GM23248 (cell line): ENCODE measurements at places on chromosomes 7 and 10. TPM values are rescaled to one million over a fixed set of nuclear protein-coding genes. Genes with fewer than 3 reads are reported as not detected.

DNA sequence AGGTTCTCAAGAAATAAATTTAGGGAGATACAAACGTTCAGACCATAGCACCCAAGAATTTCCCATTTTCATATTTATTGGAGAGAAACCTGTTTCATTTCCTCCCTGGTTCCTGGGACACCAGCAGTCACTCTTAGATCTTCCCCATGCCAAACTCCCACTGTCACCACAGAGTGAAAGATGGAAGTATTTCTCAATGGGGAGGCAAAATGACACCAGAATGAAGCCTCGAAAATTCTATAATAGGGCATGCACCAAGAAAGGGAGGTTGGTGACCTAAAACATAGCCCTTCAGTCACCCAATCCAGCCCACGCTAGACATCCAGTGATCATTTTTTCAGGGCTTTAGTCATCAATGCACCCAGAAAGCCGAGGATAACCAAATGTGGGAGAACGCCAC, 148.1 kb upstream of the PLXDC2 start:
- no peak for DNase-seq

GRCh38 chr7:41244246-41244645, 458.6 kb downstream of the INHBA start:
- peak; percentile 13 for DNase-seq

- no peak for DNase-seq
Observed at GRCh38 chr10:118562851-118563250, 32.6 kb downstream of the PRLHR start.

DNA sequence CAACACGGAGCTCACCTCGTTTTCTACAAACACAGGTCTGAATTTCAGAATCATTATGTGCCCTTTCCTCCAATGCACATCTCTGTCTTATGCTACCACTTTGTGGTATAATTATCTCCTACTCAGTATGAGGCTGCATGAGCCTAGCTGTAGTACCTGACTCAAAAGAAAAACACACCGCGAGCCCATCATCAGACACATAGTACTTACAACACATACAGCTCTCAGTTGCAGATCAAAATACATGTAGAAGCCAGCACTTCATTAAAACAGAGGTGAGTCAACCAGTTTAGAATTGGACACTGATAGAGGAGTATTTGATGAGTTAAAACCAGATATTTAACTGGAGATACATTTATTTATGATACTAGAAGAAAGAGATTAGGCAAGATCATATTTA, 1.4 kb upstream of the RTKN2 start:
- no peak for DNase-seq

DNA sequence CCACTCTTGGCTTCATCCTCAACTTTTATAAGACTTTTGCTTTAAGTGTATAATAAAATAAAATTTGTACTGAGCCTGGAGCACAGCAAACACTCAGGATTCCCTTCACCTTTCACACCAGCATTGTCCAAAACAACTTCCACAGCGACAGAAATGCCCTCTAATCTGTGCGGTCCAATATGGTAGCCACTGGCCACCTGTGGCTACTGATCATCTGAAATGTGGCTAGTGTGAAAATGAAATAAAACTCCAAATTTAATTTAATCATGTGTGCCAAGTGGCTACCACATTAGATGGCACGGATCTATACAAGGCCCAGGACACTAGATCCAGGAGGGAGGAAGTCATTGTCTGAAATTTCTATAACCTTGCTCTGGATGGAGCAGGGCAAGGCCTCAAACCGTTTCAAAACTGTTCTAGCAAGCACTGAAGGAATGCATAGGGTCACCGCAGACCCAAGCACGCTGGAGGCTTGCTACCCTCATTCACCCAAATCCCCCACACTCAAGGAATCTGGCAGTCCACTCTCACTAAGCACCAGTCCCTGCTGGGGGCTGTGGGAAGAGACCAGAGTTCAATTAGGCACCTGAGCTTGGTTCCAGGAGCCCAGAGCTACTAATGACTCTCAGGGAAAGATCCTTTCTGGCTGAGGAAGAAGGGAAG, 6.3 kb upstream of the MYO1G start:
- DNase-seq = no peak

DNA sequence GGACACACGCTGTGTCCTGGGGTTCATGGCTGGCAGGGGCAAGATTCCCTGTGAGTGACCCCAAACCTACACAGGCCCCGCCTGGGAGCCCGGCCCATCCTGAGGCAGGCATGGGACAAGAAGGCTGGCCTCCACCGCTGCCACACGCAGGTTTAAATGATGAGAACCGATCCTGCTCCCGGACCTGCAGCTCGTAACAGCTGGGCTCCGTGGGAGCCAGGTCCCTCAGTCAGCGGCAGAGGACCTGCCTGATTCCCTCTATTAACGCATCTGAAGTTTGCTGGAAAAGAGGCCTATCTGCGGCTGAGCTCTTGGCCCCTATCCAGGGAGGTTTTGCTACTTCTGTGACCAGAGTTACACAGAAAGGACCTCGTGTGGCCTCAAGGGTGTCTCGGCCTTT, 112.3 kb downstream of the VIPR2 start:
- DNase-seq = no peak

Gene ACSM6
- not detected in 2 replicates for total RNA-seq

Gene CLCN1
- total RNA-seq = not detected in 2 replicates

DNA sequence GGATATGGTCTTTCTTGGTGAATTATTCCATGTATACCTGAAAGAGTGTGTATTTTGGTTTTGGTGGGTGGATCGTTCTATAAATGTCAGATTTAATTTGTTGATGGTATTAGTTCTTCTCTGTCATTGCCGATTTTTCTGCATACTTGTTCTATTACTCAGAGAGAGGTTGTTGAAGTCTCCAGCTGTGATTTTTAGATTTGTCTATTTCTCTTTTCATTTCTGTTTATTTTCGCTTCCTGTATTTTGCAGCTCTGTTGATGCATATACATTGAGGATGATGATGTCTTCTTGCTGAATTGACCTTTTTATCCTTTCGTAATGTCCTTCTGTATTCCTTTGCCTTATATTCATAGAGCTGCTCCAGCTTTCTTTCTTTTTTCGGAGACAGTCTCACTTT, 12.1 kb upstream of the BHLHA15 start:
- no peak for DNase-seq

GRCh38 chr10:89134963-89135362, 72.2 kb downstream of the CH25H start:
- DNase-seq = no peak

GRCh38 chr7:3386423-3387190, 85.6 kb downstream of the SDK1 start:
- no peak for DNase-seq

GRCh38 chr10:11042357-11042756, 24.7 kb downstream of the CELF2 start:
- peak; percentile 33 for DNase-seq

GRCh38 chr7:34760271-34760670, 102.3 kb downstream of the NPSR1 start:
- DNase-seq = no peak

GRCh38 chr10:95303535-95303934, 12.7 kb upstream of the PDLIM1 start:
- no peak for DNase-seq

Gene STEAP4
- not detected in 2 replicates for total RNA-seq

DNA sequence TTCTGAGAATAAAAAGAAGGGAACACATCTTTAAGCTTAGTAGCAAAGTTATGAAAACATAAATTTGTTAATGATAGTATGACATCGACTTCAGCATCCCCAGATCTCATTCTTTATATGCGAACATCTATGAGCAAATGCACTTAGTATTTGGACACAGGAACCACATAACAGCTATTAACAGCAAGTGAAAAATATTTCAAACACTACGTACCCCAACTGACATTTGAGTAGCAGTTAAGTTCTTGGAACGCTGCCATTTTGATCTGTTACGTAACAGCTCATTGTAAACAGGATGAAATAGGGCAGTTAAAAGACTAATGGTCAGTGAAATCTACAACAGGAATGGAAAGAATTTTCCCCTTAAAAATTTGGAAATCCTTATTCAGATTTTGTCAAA, 428.9 kb downstream of the TNS3 start:
- DNase-seq = peak; percentile 76

GRCh38 chr7:113804475-113805095, 114.2 kb downstream of the PPP1R3A start:
- DNase-seq = peak; percentile 22

DNA sequence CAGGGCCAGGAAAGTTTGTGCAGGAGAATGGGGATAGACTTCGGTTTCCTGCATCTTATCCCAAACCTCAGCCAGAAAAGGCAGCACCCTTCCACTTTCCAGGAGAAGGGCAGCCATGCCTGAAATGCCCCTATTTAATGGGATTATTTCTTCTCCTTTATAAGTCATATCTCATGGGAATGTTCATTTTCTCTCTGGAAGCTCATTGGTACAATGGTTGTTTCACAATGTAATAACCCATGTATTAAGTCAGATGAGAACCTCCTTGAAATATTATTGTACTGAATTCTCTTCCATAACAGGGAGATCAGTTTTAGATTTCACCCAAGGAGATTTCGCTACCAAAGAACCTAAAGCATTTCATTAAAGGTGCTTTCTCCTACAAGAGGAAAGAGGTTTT, 457.5 kb downstream of the KCNMA1 start:
- peak; percentile 42 for DNase-seq

- DNase-seq = no peak
Observed at GRCh38 chr10:13681960-13682359, 95.2 kb downstream of the PRPF18 start.

DNA sequence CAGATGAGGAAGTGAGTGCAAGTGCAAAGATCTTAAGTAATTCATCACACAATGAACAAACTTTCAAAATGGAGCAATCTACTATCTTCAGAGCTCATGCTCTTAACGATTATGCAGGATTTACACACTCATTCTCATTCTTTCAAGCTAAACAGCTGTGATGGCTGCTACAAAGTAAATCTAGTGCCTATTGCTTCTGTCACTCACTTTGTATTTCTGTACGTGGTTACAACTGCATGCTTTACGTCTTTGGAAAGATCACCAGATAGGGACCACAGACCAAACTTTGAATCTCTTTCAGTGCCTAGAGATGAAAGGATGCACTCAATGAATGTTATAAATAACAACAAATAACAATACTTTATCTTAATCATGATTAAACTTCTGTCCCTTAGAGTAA, 194.6 kb downstream of the MAGI2 start:
- no peak for DNase-seq

DNA sequence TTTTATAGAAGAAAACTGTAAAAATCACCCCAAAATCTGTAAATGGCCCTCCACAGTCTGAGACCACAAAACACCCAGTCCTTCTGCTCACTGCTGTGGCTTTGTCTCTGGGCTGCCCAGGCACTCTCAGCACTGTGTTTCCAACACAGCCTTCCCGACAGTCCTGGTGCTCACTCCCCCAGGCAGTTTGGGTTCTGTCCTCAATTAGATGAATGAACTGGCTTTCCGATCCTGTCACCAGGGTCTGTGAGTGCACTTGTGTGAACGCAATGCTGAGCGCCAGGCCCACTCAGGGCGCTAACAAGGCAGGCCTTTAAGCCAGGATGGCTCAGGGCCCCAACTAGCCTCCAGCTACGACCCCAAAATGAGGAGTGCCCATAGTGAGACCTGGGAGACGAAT, 3.3 kb downstream of the MAD1L1 start:
- DNase-seq = no peak

Gene INSIG1
- 40.3 and 45.3 TPM in 2 replicates for total RNA-seq

- DNase-seq = peak; percentile 65
Observed at GRCh38 chr7:48182718-48183369, 11.6 kb downstream of the ABCA13 start.

- no peak for DNase-seq
Observed at GRCh38 chr7:95547361-95548348, 48.7 kb downstream of the PDK4 start.

DNA sequence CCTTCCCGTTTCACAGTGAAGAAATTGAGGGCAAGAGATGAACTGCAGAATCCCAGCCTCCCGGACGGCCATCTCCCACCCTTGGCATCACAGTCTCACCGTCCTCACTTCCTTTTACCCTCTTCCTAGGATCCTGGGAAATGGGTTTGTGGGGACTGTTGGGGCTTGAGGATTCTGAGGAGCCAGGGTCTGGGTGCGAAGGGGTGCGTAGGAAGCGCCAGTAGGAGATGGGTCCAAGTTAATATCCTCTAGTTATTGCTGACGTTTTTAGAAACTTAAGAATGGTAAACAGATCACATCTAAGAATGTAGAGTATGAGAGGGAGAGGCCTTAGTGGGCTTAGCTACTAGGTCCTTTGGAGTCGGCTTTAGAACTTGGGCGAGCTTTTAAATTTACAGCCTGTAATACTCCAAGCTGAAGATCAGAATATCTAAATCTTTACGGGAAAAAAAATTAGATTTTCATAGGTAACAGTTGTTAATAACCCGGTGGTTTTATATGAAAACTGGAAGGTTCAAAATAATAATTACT, 696 bp downstream of the MALSU1 start:
- peak; percentile 63 for DNase-seq

DNA sequence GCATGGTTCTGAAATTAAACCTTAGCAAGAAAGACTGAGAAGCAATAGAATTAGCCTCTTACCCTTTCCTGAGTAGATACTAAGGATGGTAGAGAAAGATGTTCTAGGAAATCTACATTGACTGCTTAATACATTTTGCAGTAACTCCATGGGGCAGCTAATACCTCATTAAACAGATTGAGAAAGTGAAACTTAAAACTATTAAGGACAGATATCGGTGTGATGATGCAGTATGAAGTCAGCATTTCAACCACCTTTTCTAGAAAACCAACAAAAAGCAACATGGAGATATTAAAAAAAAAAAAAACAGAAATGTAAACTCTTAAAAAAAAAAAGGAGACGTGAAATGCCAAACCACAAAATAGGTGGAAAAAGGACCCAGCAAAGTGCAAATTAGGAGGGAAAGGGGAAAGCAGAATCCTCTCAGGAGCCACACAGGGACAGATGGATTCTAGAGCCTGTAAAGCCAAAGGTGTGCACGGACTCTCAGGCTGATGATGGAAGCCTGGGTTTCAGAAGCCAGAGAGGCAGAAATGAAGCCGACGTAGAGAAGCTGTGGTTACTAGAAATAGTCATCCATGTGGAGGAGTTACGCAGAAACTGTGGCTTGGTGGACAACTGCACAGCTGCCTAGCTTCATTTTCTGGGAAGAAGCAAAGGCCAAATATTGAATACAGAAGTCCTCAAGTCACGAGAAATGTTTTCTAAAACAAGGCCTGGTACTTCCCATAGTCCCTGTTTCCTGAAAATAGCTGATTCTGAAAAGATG, 38.1 kb upstream of the GPR141 start:
- DNase-seq = no peak

GRCh38 chr10:36381748-36382147, 739.7 kb upstream of the FZD8 start:
- no peak for DNase-seq

GRCh38 chr7:11021468-11021867, 47.8 kb downstream of the PHF14 start:
- no peak for DNase-seq

DNA sequence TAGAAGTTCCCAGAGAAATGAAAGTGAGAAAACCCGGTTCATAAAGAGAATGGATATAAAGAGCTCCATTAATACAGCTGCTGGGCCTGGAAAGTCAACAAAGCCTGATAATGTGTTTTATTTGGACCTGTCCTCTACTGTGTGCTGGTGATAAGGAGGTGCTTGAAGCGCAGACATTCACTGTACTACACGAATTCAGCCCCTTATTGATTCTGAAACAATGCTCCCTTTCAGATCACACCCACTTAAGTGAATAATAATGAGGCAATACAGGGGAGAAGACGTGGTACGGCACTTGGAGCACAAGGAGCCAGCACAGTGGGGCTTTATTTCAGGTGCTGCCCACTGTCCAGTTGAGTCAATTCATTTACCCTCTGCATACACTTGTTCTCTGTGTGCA, 260.8 kb downstream of the FGFR2 start:
- no peak for DNase-seq
